ENCODE measurements at places on chromosomes 7 and 10. TPM values are rescaled to one million over a fixed set of nuclear protein-coding genes. Genes with fewer than 3 reads are reported as not detected.

Gene HK1
- total RNA-seq: 72.2 TPM

Gene KIN
- total RNA-seq: 13.0 TPM

Gene LYZL1
- not detected for total RNA-seq

Gene CRHR2
- not detected for total RNA-seq

Gene MYL10
- total RNA-seq: not detected

Gene EPHA1
- not detected for total RNA-seq

Gene FAM20C
- total RNA-seq: 52.6 TPM

Gene VPS37D
- total RNA-seq: 1.4 TPM

Gene PPP1R9A
- 3.1 TPM for total RNA-seq

Gene IGFBP3
- 224 TPM for total RNA-seq

Gene NPC1L1
- not detected for total RNA-seq

Gene MYOF
- 75.6 TPM for total RNA-seq

Gene GIMAP2
- 8.3 TPM for total RNA-seq

Gene SFTPA1
- not detected for total RNA-seq

Gene GIMAP4
- total RNA-seq: not detected

Gene NKX1-2
- total RNA-seq: 0.36 TPM

Gene SCART1
- 1.5 TPM for total RNA-seq

Gene CYP2C19
- not detected for total RNA-seq

Gene BPGM
- 8.7 TPM for total RNA-seq

Gene CYP2E1
- 0.99 TPM for total RNA-seq

Gene PTN
- 0.20 TPM for total RNA-seq

Gene UTF1
- total RNA-seq: not detected

Gene OTUD1
- total RNA-seq: 3.8 TPM

Gene CDHR1
- not detected for total RNA-seq

Gene DKK1
- total RNA-seq: 403 TPM

Gene ZNF727
- total RNA-seq: not detected

Gene WDFY4
- total RNA-seq: 0.63 TPM

Gene HMX3
- 5.0 TPM for total RNA-seq

Gene CALHM3
- total RNA-seq: not detected

Gene TMEM184A
- total RNA-seq: not detected

Gene AKR1C3
- 11.3 TPM for total RNA-seq

Gene KLF14
- total RNA-seq: not detected

Gene DDC
- not detected for total RNA-seq

Gene WDR86
- total RNA-seq: not detected

Gene CCDC3
- 3.3 TPM for total RNA-seq

Gene MINPP1
- total RNA-seq: 20.4 TPM

Gene HKDC1
- total RNA-seq: not detected

Gene LRMDA
- not detected for total RNA-seq

Gene CALML3
- not detected for total RNA-seq

All from MG63 (cell line).